ENCODE measurements at places on chromosomes 1 and 21.

GRCh38 chr1:232992227-232992626 lies 41.8 kb downstream of the NTPCR start:
- no peak for DNase-seq

- no peak for DNase-seq
Observed at GRCh38 chr1:4586611-4587160, 67.7 kb upstream of the AJAP1 start.

- DNase-seq: no peak
Observed at GRCh38 chr1:110477967-110478640, 27.2 kb downstream of the PROK1 start.

DNA sequence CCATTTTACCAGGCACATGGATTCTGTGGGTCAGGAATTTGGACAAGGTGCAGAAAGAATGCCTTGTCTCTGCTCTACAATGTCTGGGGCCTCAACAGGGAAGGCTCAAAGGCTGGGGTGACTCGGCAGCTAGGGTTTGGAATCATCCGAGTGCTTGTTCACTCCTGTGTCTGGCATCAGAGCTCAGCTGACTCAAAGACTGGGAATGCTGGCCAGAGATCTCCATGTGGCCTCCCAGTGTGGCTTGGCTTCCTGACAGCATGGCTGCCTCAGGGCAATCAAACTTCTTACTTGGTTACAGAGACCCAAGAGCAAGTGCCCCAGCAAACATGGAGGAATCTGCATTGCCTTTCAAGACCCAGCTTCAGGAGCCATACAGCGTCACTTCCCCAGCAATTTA lies 110.5 kb downstream of the TOMM20 start:
- DNase-seq: peak; percentile 96

- DNase-seq: no peak
Observed at GRCh38 chr1:83418558-83418957, 580.4 kb downstream of the TTLL7 start.

GRCh38 chr1:228429007-228429406 lies 12.3 kb upstream of the TRIM17 start:
- no peak for DNase-seq

DNA sequence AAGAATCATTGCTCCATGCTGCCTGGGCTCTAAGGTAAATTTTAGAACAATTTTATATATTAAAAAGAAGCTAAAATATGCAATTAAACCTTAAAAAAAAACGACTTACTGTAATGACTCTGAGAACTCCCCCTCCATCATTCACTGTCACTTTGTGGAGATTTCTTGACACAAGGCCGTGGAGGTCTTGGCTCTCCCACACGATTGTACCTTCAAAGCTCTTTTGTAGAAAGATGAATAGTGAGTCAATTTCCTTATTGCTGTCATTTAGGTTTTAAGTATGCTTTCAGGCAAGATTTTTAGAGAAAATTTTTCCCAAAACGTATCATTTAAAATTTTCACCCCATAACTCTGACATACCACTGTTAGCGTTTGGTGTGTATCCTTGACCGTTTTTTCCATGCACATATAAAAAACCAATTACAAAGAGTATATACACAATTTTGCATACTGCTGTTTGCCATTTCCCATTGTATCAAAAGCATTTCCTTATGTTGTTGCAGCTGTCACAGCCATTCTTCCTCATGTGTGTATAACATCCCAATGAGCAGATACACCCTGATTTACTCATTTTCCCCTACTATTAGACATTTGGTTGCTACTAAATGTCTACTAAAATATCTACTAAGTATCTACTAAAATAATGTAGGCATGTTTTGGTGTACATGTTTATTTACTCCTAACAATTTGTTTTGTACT lies 33.4 kb downstream of the B3GALNT2 start:
- DNase-seq: no peak

DNA sequence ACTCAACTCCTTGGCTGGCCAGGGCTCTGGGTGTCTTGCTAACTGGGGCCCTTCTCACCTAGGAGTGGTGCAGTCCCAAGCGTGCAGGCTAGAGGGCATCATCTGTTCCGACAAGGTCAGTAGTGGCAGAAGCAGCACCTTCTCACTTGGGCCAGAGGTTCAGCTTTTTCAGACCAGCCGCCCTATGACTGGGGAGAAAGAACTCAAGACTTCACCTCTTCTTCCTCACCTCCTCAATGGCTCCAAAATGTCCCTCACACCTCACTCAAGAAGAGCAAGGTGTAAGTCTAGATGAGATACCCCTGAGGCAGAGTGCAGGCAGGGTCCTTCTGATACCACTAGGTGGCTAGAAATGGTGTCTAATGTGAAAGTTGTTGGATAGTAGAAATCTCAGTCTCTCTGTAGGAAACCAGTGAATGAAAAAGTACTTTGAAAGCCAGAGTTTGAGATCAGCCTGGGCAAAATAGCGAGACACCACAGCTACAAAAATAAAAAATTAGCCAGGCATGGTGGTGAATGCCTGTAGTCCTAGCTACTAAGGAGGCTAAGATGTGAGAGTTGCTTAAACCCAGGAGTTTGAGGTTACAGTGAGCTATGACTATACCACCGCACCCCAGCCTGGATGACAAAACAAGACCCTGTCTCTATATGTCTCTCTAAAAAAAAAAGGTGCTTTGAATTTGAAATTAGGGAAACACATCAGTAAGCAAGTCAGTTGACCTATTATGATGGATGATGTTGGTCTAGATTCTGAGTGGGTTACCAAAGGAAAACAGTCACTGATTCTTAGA lies 8.6 kb upstream of the IL20 start:
- peak; percentile 10 for DNase-seq

DNA sequence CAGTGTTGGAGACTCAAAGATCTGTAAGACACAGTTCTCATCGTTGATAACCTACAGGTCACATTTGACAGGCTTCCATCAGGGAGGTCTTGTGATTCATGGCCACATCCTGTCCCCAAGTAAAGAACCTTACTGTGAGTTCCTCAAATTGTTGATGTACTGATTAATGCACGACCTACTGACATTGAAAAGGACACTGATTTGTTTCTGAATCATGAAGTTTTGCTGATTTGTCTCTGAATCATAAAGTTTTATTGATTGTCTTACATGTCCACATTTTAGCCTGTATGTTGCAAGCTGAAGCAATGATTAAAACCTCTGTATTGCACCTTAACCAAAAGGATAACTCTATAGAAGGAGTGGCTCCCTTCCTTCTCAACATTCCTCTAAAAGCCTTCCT lies 476.3 kb upstream of the RUNX1 start:
- DNase-seq: peak; percentile 1

- DNase-seq: no peak
Observed at GRCh38 chr1:41439234-41439633, 45.2 kb downstream of the EDN2 start.

GRCh38 chr1:2314803-2315673 lies 76.3 kb downstream of the MORN1 start:
- peak; percentile 68 for DNase-seq

GRCh38 chr1:233635765-233636502 lies 22.0 kb downstream of the KCNK1 start:
- no peak for DNase-seq

DNA sequence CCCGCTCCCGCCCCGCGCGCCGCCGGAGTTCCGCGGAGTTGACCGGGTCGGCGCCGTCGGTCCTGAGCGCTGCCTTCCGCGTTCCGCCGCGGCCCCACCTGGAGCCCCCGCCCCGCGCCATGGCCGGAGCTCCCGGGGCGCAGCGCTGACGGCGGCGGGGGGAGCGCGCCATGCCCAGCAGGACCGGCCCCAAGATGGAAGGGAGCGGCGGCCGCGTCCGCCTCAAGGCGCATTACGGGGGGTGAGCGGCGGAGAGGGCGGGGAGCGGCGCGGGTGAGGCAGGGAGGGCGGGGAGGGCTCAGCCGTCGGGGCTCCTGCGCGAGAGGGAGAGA lies 216 bp downstream of the PRKCZ start:
- DNase-seq: peak; percentile 58

DNA sequence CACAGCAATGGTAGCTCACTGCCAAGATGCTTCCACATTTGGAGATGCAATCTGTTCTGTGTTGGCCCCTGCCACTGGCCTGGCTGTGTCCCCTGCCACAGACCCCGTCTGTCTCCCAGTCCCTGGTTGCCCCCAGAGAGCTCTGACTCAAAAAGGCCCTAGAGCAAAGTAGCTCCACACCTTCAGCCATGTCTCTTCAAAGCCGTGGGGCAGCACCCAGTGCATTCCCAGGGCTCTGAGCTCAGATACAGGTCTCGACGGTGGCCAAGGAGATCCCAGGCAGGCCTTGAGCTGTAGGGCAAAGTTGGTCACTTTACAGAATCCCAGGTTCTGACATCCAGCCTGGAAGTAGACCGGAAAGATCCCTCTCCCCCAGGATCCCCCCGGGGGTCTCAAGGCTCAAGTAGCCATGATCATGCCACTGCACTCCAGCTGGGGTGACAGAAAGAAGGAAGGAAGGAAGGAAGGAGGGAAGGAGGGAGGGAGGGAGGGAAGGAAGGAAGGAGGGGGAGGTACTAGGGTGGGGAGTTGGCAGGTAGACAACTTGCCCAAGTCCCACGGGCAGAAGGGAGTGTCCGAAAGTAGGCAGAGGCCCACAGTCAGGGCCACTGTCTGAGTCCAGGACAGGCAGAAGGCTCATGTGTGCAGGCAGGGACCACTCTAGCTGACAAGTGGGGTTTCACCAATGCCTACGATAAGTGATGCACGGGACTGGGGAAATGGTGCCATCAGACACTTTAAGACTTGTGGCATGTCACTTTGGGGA lies 4.8 kb upstream of the ARF1 start:
- no peak for DNase-seq

GRCh38 chr1:92961896-92962752 lies 862 bp upstream of the DIPK1A start:
- DNase-seq: peak; percentile 21

- no peak for DNase-seq
Observed at GRCh38 chr1:23422241-23422877, 2.2 kb downstream of the TCEA3 start.

DNA sequence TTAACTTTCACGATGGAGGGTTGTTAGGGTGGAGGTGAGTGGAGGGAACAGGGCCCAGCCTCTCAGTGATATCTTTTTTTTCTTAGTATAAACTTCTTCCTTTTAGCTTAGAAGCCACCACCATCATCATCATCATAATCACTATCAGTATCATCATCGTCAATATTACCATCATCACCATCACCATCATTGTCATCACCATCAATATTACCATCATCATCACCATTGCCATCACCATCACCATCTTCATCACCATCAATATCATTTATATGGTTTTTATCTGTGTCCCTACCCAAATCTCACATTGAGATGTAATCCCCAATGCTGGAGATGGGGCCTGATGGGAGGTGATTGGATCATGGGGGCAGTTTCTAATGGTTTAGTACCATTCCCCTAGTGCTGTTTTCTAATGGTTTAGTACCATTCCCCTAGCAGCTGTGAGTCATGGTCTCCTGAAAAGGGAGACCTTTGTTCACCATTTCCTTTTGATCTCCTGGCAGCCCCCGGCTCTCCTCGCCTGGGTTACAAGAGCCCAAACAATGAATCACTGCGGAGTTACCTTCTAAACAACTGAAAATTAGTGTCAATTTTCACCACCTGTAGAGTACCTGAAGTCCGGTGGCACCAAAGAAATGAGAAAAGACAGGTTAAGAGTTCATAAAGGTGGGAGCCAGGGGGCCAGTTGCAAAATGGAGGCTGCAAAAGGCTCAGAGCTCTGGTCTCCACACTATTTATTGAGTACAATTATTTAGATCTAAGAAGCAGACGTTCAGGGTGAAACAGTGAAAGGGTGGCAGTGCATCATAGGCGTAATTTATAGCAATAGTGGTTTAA lies 3.1 kb upstream of the PLA2G2E start:
- no peak for DNase-seq

DNA sequence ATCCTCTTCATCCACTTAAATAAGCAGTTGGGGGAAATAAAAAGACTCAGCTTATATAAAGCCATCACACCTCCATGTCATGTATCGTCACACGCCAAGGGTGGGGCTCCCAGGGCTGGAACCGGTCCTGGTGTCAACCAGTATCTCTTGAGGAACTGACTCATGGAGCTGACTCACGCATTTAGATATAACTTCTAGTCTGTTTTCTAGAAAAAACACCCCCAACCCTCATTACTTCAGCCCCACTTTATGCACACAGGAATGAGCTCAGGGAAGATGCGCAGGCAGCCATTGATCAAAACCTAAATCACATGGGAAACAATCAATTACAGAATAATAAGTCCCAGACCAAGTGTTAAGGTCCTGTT lies 6.9 kb upstream of the IL22RA1 start:
- DNase-seq: peak; percentile 57

- no peak for DNase-seq
Observed at GRCh38 chr1:174297351-174297750, 138.0 kb downstream of the RABGAP1L start.

DNA sequence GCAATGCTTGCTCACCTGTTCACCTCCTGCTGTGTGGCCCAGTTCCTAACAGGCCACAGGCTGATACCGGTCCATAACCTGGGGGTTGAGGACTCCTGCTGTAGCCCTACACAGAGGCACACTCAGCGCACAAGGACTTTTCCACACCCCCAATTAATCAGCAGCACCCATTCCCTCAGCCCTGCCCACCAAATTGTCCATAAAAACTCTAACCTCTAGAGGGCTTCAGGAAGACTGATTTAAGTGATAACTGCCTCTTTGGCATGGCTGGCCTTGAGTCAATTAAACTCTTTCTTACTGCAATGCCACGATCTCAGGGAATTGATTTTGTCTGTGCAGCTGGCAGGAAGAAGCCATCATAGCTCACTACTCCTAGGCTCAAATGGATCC lies 71.3 kb upstream of the MUTYH start:
- DNase-seq: no peak

- DNase-seq: peak; percentile 36
Observed at GRCh38 chr21:43775795-43776430, at the start of gene CSTB. Gene CSTB, minus strand, starts transcription at chr21:43776308. Its CDS starts 39 bp downstream, at chr21:43776269.

GRCh38 chr1:93678946-93679480 lies 2.6 kb downstream of the BCAR3 start:
- no peak for DNase-seq

- no peak for DNase-seq
Observed at GRCh38 chr21:36120304-36120888, 14.5 kb upstream of the CBR3 start.

DNA sequence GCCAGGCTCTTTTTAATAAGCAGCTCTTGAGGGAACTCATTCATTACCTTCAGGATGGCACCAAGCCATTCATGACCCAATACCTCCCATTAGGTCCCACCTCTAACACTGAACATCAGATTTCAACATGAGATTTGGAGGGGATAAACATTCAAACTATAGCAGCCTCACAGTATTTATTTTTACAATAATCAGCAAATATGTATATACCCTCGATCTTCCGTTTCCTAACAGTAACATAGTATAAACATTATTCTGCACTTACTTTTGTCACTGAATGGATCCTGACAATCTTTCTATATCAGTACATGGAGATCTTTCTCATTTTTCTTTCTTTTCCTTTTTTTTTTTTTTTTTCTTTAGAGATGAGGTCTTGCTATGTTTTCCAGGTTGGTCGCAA lies 5.4 kb downstream of the CATSPER4 start:
- no peak for DNase-seq

Data from ACHN (cell line).